ENCODE measurements at places on chromosomes 12 and 14.

DNA sequence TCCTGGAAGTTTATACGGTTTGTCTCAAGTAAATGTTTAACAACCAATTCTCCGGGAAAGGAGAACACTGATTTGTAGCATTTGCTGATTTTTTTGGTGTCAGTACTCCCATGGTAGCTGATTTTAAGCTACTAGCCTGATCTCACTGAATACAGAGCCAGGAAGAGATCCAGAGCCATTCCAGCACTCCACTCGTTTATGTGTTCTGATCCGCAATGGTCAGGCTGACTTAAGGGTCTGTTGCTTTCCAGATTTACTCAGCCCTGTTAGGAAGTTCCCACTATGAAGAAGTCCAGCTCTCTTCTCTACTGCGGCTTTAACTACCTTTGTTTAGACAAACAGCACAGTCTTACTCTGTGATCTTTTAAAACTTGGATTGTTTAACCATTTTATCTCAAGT is 38.0 kb upstream of the NID2 start:
- no peak for DNase-seq

GRCh38 chr12:102965281-102966155 is 8.0 kb downstream of the ASCL1 start:
- DNase-seq = no peak

DNA sequence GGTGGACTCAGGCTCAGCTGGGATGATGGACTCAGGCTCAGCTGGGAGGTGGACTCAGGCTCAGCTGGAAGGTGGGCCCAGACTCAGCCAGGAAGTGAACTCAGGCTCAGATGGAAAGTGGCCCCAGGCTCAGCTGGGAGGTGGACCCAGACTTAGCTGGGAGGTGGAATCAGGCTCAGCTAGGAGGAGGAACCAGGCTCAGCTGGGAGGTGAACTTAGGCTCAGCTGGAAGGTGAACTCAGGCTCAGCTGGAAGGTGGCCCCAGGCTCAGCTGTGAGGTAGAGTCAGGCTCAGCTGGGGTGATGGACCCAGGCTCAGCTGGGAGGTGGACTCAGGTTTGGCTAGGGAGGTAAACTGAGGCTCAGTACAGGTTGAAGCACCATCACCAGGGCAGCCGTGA is 21.8 kb upstream of the C14orf180 start:
- no peak for DNase-seq

- DNase-seq = no peak
These were observed 98.6 kb downstream of the IRF2BPL start for GRCh38 chr14:76929927-76930326.

- no peak for DNase-seq
These were observed 18.1 kb downstream of the KRT85 start for GRCh38 chr12:52349196-52349595.

Measured in thoracic aorta (tissue), 2 donors.